ENCODE measurements at places on chromosomes 6 and 20. TPM values are rescaled to one million over a fixed set of nuclear protein-coding genes. Genes with fewer than 3 reads are reported as not detected.

SYTL3 gene
- total RNA-seq: 2.8 TPM

GDAP1L1 gene
- total RNA-seq: not detected

RAB32 gene
- total RNA-seq: 161 TPM

GRIK2 gene
- 0.25 TPM for total RNA-seq

SYNDIG1 gene
- total RNA-seq: 0.33 TPM

CCN6 gene
- not detected for total RNA-seq

KIF25 gene
- not detected for total RNA-seq

ULBP3 gene
- 9.9 TPM for total RNA-seq

HMGCLL1 gene
- not detected for total RNA-seq

ZHX3 gene
- 64.6 TPM for total RNA-seq

All from uterine smooth muscle cell (primary cell).